ENCODE measurements at places on chromosomes 7 and 10.

DNA sequence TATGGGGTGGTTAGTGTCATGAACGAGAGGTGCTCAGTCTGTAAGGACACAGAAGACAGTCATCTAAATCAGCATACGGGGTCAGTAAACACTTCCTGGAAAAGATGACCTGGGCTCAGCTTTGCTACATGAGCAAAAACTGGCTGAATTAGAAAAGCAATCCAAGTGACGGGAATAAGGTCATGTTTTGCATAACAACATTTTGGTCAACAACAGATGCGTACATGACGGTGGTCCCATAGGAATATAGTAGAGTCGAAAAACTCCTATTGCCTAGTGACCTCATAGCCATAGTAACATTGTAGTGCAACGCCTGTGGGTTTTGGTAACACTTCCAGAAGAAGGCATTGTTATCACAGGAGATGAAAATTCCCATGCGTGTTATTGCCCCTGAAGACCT, 92.9 kb downstream of the CTNNA3 start:
- no peak for DNase-seq

DNA sequence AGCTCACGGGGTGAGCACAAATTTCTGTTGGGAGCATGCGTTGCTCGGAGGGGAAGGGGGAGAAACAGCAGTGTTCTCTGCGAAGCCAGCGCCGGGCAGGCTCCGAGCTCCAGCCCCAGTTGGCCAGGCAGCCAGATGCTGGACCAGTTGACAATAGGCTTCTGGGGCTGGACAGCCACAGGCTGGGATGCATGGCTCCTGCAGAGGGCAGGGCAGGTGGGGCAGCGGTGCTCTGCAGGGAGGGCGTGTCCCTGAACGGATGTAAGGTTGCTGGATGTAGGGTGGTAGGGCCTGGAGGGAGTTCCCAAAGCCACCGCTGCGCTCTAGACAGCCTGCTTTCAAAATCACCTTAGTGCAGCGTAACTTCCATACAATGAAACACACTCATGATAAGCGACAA, 574.9 kb downstream of the GLRX3 start:
- DNase-seq: no peak

DNA sequence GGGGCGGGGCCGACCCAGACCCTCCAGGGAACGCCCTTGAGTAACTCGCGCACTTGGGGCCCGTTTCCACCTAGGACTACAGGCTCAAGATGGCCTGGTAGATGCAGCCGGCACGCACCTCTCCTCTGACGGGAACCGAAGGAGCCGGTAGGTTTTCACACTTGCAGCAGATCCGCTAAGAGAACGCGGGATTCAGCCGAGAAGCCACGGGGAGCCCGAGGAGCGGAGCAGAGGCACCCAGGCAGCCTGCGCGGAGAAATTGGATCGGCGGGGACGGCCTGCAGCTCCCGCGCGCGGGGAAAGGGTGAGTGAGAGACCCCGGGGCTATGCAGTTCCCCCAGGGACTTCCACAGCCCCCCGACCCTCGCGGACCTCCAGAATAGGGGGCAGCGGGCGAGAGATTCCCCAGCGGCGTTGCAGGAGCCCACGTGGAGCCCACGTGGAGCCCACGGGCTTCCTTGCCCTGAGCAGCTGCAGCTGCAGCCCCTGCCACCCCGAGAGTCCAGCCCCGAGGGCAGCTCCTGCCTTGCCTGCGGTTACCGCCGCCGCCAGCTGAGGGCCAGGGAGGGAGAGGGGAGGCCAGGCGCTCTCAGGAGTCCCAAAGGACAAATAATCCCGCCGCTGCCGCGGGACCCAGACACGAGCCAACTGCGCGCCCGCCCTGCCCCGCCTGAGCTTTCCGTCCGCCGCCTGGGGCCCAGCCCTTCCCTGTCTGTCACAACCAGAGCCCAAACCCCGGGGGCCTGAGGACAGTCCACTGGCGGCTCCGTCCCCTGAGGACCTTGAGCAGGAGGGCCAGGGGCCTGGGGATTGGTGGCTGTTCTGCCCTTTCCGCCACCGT, 13.1 kb downstream of the IFT22 start:
- DNase-seq: peak; percentile 30

GRCh38 chr7:134910968-134911367, 75.3 kb upstream of the AGBL3 start:
- DNase-seq: no peak

GRCh38 chr10:75015442-75015841, 96.0 kb upstream of the SAMD8 start:
- no peak for DNase-seq

DNA sequence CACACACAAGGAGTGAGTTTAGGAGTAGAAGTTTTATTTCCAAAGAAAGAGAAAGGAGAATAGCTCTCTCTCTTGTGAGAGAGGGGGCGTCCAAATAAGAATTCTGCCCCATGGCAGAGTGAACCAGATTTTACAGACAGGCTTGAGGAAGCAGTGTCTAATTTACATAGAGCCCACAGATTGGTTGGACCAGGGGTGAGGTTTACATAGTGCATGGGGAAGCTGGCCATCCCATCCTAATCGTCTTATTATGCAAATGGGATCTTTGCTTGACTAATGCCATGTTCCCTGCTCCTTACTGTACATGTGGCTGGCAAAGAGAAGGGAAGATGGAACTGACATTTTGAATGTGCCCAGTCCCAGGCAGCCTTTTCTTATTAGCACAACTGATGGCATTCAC, 60.0 kb upstream of the ACSM6 start:
- DNase-seq: no peak

- no peak for DNase-seq
Measured at GRCh38 chr7:23350466-23350865, 51.3 kb downstream of the MALSU1 start.

- DNase-seq: no peak
Measured at GRCh38 chr10:58972576-58973234, 203.7 kb upstream of the PHYHIPL start.

DNA sequence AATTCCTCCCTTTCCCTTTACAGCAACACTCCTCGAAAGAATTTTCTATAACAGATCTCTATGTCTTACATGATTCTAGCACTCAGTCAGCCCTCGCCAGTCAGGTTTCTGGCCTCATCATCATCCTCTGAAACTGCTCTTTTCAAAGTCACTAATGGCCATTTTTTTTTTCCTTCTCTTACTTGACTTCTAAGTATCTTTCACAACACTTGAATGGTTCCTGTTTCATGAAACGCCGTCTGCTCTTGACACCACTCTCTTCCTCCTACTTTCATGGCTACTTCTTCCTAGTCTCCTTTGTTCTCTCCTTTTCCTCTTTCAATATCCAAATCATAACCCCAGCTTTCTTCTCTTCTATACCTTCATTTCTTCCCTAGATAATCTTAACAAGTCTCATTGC, 100.5 kb upstream of the NRP1 start:
- no peak for DNase-seq

DNA sequence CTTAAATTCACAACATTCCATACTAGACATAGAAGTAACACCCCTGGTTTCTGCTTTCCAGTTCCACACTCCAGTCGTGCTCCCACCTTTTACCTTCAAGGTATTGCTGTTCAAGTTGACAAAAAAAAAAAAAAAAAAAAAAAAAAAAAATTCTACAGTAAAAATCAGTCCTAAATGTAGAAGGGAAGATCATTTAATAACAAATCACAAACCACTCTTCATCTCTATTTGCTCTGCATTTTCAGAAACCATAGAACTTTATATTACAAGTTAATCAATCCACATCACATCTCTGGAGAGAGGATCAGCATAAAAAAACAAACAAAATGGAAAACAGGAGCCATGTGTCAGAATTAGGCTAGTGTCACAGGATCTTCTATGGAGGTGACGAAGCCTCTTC, 206.3 kb upstream of the KLF14 start:
- no peak for DNase-seq

DNA sequence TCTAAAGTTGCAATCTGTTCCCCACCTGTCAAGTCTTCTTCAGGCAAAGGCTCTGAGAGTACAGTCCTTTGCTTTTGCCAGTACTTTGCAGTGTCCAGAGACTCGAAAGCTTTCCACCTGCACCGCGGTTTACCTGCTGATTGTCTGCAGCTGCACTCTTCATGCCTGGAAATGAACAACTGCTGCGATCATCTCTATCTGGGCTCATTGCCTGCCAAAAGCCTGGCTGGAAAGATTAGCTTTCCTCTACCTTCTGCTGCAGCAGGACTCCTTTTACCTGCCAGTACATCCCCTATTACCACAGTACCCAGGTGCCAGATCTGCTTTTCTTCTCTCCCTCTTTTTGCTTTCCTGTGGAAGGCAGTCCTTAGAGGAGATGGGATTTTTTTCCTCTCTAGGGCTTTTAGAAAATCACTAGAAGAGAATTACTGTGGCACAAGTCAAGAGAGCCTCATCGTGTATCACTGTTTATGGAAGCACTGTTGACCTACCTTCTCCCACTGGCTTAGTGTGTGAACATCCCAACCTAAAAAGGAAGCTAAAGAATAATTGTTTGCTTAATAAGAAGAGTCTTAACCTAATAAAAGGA, 2.2 kb downstream of the STRIP2 start:
- no peak for DNase-seq

DNA sequence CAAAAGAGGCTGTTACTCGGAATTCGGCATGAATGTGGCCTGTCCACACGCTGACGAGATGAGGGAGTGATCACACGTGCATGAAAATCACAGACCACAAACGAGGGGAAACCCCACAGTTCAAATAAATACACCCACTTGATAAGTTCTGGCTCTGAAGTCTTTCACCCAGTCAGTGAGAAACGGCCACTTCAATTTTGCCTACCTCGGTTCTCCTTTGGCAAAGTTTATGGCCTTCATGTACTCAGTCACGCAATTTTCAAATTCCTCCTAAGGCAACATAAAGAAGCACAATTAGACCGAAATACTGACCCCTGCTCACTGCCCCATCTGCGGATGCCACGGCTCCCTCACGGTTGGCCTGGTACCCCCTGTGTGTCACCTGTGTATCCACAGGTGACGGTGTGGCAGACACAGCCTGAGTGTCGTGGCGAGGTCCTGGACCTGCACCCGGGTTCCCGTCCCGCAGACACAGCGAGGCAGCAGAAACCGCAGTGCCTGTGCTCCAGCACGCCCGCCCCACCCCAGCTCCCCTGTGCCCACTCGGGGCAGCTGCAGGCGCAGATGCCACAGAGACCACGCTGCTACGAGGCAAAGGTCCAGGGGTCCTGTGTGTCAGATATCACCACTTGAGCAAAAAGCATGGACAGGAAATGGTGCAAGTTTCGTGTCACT, 1.4 kb downstream of the CFAP46 start:
- DNase-seq: no peak
